Kidney epithelial cell (primary cell): ENCODE measurements at places on chromosomes 16 and 17.

- no peak for DNase-seq
These were observed 2.9 kb upstream of the CARMIL2 start for GRCh38 chr16:67641779-67642708.

DNA sequence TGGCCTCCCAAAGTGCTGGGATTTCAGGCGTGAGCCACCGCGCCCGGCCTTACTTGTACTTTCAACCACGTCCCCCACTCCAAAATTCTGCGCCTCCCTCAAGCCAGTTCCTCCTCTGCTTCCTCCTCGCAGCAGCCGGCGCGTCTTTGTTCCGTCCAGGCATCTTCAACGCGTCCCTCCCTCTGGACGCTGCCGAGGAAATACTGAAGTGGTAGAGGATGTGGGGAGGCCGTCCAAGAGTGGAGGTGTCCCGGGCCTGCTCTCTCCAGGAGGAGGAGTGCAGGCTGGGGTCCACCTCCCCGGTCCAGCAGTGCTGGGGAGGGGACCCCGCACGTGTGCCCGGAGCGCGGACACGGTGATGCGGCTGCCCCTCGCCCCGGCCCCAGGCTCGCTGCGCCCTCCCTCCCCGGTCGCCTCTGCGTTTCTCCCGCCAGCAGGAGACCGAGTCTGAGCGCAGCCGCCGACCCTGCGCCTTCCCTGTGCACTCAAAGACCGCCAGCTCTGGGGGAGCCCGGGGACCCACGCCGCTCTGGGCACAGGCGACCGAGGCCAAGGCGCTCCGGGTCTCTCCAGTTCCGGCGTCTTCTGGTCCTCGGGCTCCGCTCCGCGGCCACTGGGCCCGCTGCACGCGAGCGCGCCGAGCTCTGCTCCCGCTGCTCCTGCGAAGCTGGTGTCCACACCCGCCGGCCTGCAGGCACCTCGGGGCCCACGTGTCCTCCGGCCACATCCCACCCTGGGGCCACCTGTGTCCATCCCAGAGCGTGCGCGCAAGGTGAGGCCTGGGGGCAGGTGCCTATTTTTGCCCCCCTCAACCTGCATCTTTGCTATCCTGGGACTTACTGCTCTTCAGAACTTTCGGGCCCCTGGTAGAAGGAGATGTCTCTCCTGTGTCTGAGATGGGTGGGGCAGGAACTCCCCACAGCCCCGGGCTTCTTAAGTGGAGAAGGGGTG is 31.7 kb downstream of the OSBPL7 start:
- DNase-seq = no peak

- DNase-seq = no peak
These were observed 5.2 kb downstream of the WFDC1 start for GRCh38 chr16:84299734-84300440.

- no peak for DNase-seq
These were observed 15.7 kb upstream of the RNF43 start for GRCh38 chr17:58432806-58433573.

DNA sequence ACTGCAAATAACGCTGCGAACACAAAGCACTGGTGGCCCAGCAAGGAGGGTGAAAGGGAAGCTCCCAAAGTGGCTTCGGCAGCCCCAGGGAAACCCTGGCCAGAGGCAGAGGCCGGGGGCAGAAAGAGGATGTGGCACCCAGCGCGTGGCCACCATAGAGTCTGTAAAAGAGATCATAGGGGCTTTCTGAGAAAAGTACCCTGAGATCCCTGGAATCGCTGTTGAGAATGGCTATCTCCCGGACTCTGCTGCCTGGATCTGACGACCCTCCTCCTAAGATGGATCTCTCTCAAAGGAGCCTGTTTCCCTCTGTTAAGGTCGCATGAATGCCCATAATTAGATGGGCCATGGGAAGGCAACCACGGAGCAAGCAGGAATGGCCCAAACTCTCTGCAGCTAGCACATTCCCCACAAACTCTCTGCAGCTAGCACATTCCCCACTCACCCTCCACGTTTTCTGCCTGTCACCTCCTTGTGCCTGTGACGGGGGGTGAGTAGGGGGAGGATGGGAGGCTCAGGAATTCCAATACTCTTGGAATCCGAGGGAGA is 364.4 kb downstream of the XYLT1 start:
- DNase-seq = no peak

DNA sequence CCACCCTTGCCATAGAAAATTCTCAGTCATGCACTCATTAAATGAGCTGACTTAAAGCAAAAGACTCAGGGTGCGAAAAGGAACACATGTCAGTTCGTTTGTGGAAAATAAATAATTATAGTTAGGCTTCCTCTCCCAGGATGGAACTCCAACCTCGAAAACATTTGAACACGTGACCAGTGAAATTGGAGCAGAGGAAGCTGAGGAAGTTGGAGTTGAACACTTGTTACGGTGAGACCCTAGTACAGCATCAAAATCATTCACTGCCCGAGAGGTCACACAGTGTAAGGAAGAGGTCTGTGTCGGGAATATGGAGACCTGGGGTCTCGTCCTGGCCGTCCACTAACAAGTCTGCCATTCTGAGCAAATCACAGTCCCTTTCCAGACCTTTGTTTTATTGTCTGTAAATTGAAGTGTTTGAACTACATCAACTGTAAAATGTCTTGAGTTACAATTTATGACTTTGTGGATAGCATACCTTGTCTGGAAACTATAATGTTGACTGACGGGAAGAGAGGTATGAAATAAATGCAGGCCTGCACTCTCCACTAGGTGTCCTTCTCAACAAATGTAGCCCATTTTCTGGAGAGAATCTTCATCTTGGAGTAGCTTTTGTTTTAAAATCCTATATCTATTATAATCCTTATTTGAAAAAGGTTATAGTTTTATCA is 7.7 kb downstream of the PSMD7 start:
- no peak for DNase-seq

DNA sequence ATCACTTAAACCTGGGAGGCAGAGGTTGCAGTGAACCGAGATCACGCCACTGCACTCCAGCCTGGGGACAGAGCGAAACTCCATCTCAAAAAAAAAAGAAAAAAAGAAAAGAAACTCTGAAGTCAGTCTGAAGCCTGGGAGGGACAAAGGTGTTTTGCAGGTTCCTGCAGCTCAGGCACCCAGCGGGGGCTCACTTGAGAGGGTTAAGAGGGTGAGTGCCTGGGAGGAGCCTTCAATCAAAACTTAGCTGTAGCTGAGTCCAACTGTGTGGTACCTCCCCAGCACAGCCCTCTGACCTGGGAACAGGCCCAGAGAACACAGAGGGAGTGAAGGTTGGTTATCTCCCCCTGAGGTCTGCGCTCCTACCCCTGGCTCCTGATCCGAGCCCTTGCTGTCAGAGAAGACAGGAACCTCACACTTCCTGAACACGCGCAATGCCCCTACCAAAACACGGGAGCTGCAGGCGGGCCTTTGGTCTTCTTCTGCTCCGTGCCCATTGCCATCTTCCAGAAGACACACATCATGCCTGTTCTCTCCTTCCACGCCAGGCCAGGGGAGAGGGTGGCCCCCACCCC is 20.4 kb upstream of the ZC3H18 start:
- no peak for DNase-seq

- DNase-seq = no peak
These were observed at the start of gene MMP25 for GRCh38 chr16:3045758-3046640. MMP25 (plus strand) TSS chr16:3046561; CDS start chr16:3046918, 357 bp downstream.

DNA sequence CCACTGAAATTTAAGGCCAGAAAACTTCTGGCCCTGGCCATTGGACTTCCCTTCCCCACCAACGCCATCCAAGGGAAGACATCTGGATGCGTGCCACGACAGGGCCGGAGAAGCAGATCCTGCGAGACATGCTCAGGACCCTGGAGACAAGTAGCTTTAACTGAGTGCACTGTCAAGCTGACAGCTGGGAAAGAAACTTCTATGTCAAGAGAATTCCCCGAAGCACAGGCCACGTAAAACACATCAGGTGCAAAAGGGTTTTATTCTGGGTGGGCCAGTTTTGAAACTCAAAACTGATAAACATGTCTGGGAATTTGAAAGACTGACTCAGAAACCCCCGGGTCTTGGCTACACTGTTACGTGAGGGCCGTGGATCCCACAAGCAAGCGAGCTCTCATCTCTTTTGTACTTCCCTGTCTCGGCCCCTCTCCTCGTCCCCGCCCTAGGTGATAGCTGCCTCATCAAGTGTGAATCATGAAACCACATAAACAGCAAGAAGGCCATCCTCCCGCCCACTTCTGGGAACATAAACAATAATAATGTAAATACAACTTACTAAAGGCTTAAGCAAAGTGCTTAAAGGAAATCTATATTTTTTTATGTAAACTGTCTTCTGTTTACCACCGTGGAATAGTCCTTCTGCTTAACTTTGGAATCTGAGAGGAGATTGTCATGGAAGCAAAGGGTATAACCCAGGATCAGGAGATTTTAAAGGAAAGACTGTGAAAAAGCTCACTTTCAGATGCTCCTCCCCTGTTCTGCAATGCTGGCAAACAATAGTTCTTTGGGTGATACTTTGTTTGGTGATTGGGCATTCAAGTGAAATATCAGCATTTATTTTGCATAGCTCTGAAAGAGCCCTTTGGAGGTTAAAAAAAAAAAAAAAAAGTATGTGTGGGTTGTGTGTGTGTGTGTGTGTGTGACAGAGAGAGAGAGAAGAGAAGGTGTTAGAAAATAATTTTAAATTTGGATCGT is 406.0 kb upstream of the MAF start:
- no peak for DNase-seq

DNA sequence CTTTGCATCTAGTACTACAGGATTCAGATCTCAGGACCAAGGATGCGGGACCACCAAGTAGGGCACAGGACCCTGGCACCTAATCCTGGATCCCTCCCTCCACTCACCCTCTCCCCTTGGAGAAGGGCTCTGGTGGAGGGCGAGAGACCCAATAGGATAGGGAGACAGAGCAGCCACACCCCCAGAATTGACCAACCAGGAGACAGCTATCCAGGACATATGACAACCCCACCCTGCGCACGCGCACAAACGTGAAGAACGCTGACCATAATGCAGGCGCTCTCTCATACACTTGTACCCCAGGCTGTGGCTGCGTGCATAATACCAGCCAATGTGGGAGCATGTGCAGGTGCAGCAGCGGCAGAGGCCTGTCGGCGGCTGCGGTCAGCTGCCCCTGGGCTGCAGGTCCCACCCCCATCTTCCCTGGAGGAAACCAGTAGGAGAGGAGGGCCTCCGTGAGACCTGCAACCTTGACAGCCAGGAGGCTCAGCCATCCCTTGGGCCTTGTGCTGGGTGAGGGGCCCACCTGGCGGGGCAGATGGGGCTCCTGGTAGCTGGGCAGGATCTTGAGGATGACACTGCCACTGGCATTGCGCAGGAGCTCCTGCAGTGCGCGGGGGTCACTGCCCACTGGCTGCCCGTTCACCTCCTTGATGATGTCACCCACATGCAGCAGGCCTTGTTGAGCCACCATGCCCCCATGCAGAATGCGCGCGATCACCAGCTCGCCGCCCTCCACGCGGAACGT is 25.4 kb downstream of the MPP2 start:
- no peak for DNase-seq

DNA sequence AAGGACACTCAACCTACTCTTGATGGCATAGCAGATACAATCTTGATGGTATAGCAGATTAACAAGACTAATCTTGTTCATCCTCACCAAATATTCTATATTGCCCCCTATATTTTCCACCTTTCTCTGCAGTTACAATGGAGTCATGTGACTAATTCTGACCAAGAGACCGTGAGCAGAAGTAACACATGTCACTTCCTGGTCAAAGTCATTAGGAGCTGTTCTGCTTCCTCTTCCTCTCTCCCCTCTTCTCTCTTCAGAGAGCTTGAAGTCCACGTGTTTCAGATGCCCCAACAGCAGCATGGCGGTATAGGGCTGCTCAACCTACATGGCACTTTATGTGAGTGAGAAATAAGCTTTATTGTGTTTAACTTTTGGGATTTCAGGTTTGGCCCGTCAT is 55.3 kb upstream of the ERCC4 start:
- no peak for DNase-seq

GRCh38 chr16:80369138-80369958 is 171.4 kb upstream of the DYNLRB2 start:
- peak; percentile 12 for DNase-seq

GRCh38 chr16:50528820-50529219 is 19.4 kb upstream of the NKD1 start:
- no peak for DNase-seq
